ENCODE measurements at places on chromosomes 2 and 18.

DNA sequence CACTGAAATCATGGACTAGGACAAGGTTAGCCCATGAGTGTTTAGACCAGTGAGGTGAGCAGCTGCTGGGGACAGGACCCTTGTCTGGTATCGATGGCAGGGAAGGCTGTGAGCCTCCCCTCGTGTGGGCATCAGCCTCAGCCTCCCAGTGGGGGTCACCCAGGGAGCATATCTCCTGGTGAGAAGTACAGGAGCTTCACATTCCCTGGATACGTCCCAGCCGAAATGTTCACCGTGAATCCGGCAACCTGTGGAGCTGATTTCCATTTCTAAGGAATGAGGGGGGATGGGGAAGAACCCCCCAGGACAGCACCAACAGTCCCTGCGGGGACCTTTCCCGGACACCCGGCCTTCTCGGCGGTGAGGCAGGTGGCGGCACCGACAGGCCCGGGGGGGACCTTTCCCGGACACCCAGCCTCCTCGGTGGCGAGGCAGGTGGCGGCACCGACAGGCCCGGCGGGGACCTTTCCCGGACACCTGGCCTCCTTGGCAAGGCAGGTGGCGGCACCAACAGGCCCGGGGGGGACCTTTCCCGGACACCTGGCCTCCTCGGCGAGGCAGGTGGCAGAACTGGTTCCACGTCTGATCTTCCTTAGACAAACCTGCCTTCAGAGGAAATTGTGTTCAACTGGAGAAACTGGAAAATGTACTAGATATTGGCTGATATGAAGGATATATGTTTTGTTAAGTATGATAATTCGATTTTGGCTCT is 21.2 kb downstream of the RTP5 start:
- DNase-seq: no peak

GRCh38 chr2:230666446-230666845 is 46.2 kb upstream of the CAB39 start:
- no peak for DNase-seq

DNA sequence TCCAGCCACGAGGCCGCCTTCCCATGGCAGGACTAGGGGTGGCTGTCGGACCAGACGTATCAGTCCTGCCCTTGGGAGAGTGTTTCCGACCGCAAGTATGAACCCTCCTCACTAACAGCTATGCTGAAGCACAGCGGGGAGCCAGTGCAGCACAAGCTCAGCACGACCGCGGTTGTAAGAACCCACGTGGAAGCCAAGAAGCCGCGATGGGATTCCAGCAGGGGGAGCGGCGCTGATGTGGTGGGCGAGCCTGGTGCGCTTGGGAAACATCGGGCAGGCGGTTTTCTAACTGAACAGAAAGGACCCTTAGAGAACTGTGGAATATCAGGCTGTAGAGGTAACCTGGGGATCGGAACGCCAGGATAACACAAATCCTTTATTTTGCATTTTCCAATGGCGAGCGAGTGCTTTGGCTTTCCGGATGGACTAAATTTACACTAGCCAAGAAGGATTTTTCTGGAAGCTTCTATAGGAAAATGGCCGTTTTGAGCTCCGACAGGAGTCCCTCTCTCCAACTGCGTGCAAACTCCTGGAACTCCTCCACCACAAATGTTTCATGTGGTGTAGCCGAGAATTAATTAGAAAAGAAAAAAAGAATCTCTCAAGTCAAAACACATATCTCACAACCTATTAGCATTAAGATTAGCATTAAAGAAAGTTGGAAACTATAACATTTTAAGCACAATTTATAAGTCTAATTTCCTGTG is 132.0 kb upstream of the MYCN start:
- DNase-seq: no peak

- DNase-seq: no peak
Measured at GRCh38 chr18:77013811-77014521, 118.6 kb downstream of the MBP start.

Data from NCI-H2171 (cell line).